ENCODE measurements at places on chromosomes 5 and 9.

DNA sequence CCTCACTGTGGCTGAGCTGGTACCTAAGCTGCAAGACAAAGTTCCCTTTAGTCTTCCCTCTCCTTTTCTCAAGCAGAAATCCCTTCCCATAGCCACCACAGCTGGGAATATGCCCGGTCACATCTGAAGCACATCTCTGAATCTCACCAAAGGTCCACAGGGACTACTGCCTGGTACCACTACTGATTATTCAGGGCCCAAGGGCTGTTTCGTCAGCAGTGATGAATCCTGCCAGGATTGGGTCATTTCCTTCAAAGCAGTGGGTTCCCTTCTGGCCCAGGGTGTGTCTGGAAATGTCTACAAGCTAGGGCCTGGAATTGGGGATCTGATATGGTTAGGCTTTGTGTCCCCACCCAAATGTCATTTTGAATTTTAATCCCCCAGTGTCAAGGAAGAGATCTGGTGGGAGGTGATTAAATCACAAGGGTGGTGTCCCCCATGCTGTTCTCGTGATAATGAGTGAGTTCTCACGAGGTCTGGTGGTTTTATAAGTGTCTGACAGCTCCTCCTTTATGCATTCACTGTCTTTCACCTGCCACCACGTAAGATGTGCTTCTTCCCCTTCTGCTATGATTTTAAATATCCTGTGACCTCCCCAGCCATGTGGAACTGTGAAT lies 83.2 kb upstream of the FST start:
- DNase-seq = no peak

DNA sequence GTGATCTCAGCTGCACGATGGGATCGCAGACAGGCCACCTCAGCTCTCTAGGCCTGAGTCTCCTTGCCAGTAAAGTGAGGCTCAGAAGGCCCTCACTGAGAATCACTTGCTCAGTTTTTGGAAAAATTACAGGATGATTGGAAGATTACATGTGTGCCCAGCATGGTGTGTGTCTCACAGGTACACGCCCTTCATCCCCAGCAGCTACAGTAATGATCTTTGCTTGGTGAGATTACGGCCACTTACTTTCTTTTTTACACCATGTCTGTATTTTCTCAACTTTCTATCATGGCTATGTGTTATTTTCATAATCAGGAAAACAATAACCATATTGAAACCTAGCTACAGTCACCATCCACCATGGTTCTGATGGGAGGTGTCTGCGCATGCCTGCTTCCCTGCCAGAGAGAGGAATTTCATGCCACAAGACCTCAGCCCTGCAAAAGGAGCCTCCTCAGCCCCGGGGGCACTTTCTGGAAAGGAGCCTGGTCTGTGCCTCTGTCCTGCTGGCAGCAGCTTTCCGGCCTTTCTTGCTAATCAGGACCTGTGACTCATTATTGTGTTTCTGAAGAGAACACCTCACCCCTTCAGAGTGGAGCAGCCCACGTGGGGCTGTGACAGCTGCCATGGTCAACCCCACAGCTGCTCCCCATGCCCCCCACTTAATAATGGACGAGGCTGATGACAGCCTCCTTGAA lies 64.2 kb upstream of the OLFM1 start:
- DNase-seq = no peak

GRCh38 chr5:151577566-151577965 lies 13.6 kb downstream of the FAT2 start:
- no peak for DNase-seq

GRCh38 chr5:129687941-129688340 lies 60.0 kb upstream of the MINAR2 start:
- DNase-seq = no peak

GRCh38 chr9:130626249-130626996 lies 38.0 kb upstream of the PRDM12 start:
- DNase-seq = no peak

GRCh38 chr5:60685028-60685427 lies 14.9 kb downstream of the DEPDC1B start:
- DNase-seq = no peak

DNA sequence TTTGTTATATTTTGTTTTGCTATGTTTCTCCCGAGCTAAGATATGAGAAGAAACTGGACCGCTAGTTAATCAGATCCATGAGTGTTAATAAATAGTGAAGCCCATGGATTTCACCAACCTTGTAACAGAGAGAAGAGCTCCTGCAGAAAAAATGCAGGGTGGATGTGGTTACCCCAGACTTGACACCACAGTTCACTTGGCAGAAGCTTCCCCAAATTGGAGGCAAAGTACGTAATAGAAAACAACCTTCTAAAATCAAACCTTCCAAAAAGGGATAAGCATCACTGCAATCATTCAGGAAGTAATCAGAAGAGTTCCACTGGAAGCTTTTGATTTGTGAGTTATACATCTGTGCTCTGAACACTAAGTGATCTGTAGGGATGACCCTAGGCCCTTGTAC lies 267.5 kb downstream of the ACTL7B start:
- no peak for DNase-seq

- no peak for DNase-seq
These were observed 20.1 kb upstream of the CFAP157 start for GRCh38 chr9:127686461-127687393.

GRCh38 chr9:16039988-16040761 lies 487.3 kb downstream of the CCDC171 start:
- no peak for DNase-seq

- no peak for DNase-seq
These were observed 33.2 kb downstream of the YTHDC2 start for GRCh38 chr5:113546703-113547183.

DNA sequence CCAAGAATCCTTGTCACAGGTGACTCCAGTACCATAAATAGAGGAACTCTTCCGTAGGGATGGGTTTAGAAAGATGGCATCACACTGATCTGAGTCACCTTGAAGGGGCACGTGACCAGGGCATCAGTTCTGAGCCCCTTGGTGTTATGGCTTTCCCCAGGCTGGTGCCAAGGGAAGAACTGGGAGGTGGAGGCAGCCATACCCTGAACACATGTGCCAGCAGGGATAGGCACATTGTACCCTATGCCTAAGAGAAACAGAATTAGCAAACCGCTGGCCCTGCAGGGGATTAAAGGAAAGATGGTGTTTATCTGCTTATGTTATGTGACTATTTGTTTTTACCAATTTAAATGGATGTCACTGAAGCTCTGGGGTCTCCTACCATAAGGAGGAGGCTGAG lies 196.2 kb downstream of the RGS3 start:
- no peak for DNase-seq

DNA sequence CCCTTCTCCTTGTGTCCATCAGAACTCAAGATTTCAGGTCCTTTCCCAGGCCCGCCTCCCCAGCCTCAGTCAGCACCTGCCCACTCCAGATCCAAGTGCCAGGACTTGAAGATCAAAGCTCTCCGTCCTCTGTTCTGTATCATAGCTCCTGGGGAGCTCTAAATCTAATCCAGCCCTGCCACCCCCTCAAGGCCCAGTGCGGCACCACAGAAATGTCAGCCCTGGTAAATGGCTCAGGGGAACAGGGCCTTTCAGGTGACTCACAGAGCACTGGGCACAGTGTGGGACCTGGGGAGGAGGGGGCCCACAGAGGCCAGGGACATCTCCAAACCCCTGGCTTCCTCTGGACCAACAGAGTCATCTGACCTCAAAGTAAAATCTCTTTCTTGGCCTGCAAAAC lies 6.0 kb downstream of the CSF2 start:
- no peak for DNase-seq

- DNase-seq = no peak
These were observed 675.0 kb upstream of the NUDT12 start for GRCh38 chr5:104237586-104237985.

DNA sequence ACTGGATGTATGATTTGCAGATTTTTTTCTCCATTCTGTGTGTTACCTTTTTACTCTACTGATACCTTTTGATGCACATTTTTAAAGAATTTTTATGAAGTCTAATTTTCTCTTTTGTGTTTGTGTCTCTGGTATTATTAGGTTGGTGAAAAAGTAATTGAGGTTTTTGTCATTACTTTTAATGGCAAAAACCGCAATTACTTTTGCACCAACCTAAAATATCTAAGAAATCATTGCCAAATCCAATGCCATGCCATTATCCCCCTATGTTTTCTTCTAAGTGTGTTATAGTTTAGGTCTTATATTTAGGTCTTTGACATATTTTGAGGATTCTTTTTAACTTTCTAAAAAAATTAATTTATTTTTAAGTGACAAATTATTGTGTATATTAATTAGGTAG lies 43.4 kb upstream of the STARD4 start:
- no peak for DNase-seq

DNA sequence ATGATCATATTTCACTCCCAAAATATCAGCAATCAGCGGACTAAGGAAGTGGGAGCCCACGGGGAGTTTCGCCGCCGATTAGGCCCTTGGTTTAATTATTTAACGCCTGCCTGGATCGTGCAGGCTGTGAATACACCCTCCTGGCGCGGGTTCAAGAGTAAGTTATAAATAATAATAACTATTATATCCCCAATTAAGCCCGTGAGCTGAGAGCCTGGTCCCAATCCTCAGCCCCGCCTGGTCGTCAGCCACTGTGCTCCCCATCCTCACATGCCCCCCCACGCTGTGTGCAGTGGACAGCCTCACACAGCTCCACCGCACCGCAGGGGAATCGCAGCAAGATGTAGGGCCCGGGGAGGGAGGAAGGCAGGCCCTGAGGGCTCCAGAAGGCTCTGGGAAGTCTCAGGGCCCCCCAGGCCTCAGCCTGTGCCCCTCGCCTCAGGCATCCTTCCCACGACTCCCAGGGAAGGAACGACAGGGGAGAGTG lies 10.8 kb upstream of the PRRX2 start:
- no peak for DNase-seq

GRCh38 chr9:22103685-22104575 lies 94.8 kb upstream of the CDKN2B start:
- no peak for DNase-seq

DNA sequence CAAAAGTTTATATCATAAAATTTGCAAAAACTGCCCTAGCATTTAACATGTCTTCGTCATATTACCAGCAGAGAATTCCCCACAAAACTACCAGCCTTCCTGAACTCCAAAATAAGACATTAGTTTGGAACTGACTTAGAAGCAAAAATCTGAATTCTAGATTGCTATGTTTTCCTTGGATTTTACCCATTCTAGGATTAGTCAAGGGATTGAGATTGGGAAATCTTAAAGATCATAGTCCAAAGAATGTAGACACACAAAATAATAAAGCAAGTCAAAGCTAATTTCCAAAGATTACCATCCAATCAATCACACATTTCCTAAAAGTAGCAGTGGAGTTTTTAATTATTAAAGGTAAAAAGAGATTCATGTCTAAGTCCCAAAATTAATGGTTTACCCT lies 138.2 kb downstream of the NFIB start:
- no peak for DNase-seq

DNA sequence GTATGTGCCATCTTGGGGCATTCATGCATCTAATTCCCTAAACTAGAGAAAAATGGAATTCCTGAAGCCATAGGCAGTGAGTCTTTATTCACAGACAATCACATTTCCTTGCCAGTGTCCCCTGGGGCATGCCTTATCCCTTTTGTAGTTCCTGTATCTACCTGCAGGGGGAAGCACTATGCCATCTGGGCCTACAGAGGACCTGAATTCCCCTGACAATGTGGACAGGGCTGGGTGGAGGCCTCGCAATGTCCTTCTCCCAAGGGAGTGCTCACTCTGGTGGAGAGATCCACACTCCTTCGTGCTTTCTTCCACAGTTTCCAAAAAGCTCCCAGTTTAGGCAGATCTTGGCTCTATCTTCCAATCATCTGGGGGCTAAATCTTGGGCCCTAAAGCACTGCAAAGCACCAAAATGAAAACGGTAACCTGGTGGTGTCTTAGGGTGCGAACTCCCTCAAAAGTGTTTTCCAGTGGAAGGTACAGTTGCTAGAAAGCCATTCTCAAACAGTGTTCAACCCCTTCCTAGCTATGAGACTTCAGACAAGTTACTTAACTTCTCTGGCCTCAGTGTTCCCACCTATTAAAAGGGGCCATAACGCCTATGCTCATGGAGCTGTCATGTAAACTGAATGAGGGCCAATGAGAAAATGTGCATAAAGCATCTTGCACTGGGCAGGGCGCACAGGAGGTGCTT lies 17.5 kb downstream of the WHRN start:
- DNase-seq = no peak

DNA sequence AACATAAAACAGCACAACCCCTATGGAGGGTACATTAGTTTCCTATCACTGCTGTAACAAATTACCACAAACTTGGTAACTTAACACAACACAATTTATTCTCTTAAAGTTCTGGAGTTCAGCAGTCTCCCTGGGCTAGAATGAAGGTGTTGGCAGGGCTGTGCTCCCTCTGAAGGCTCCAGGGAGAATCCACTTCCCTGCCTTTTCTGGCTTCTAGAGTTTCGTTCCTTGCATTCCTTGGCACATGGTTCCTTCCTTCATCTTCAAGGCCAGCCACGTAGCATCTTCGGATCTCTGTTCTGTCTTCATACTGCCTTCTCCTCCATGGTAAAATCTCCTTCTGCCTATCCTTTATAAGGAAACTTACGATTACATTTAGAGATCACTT lies 25.0 kb upstream of the GSN start:
- no peak for DNase-seq

DNA sequence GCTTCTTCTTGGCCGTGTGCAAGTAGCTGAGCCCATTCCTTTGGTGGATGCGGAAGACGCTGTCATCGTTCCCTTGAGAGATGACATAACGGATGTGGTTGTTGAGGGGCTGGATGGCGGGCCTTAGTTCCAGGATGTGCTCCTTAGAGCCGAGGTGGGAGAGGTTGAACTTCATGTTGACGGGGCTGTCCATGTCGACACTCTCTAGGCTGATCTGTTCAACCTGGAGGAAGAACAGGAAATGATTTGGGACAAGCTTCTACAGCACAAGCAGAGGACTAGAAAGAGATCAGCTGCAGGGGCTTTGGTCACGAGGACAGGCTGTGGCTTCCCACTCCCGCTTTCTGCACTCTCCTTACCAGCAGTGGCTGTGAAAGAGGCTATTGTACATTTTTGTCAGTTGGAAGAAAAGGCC lies 176.0 kb downstream of the SLC12A2 start:
- DNase-seq = no peak

GRCh38 chr5:60263346-60263745 lies 369.8 kb upstream of the PDE4D start:
- DNase-seq = no peak

- DNase-seq = no peak
These were observed 141.9 kb upstream of the IER5L start for GRCh38 chr9:129319938-129320481.
